Muscle of leg (tissue), 16 donors: ENCODE measurements at places on chromosomes 16 and 17. TPM values are rescaled to one million over a fixed set of nuclear protein-coding genes. Genes with fewer than 3 reads are reported as not detected.

DNA sequence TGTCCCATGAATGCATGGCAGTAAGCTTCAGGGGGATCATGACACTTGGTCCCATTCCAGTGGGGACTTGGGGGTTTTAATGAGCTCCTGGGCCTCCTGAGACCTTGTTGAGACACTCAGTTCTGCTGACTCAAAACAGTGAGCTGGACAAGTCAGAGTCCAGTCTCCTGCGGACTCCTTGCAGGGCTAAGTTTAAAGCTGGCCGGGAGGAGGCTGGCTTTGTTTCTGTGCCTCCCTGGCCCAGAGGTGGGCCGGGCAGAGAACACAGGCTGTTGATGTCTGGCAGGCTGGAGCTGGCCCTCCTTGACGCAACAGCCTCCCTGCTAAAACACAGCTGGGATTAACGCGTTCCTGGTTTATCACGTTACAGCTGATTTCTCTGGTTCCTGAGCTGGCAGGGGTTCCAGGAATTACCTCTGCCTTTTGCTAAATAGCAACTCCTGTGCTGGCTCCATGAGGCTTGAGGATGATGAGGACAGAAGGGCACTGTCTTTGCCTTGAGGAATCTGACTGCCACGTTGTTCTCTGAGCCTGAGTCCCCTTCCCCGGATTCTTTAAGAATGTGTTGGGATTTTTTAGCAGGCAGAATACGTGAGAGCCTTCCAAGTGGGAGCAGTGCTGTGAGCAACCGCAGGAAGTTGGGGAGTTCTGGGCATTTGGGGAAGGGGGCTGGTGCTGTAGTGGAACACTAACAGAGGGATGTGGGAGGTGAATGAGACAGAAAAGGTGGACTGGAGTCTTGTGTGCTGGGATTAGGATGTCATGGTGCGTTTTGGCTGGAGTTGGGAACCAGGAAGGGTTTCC, 2.0 kb downstream of the GPT2 start:
- no peak for DNase-seq

DNA sequence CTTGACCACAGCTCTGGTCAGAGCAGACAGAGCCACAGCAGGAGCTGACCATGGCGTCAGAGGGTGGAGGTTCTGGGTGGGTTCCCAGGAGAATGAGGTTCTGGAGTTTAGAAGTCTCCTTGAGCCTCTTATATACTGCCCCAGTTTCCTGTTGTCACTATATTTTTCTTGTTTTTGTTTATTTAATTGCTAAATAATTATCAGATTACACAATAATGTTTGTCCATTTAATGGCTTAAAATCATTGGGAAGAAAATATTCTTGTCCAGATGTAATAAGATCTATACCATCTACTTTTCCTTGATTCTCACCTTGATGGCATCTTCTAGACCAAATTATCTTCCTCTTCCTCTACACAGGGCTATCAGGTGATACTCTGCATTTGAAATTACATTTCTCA, at the start of gene KRTAP4-3:
TSS of gene KRTAP4-3 (minus strand) at position 101 of the 400 bp plus-strand sequence. CDS start at position 52, 49 bp downstream.
- DNase-seq, result no peak

The MRPL27 gene
- 58.3 TPM for polyA plus RNA-seq

GRCh38 chr16:89478576-89479221, 11.7 kb downstream of the ANKRD11 start:
- no peak for DNase-seq

The ZG16 gene
- not detected for polyA plus RNA-seq

- DNase-seq, result no peak
Measured at GRCh38 chr16:84548971-84549844, 44.7 kb upstream of the MEAK7 start.

GRCh38 chr16:7709186-7709585, 376.5 kb downstream of the RBFOX1 start:
- no peak for DNase-seq

DNA sequence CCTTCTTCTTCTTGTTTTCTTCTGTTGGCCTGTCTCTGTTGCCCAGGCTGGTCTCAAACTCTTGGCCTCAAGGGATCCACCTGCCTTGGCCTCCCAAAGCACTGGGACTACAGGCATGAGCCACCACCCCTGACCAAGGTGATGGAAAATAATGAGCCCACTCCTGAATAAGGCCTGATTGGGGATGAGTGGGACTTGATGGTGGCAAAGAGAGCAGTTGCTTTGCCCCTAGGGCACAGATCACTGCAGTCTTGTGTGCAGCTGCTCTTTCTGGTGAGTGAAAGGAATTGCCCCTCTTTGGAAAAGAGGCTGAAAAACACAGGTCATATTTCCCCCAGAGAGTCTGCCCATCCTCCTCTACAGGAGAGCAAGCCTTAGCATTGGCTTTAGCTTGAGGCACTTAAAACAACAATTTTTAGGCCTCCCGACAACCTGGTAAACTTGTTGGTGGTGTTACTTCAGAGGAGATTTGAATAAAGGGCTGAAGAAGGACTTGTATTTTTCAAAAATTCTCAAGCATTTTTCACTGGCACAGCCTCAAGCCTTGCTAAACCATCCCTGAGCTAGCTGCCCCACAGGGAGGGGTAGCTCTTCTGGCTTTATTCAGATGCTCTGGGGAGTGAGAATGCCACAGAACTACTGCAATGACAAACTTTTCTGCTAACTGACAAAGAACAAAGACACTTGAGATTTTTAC, 6.1 kb upstream of the PDP2 start:
- no peak for DNase-seq

The UTP18 gene
- polyA plus RNA-seq, result 27.4 TPM

DNA sequence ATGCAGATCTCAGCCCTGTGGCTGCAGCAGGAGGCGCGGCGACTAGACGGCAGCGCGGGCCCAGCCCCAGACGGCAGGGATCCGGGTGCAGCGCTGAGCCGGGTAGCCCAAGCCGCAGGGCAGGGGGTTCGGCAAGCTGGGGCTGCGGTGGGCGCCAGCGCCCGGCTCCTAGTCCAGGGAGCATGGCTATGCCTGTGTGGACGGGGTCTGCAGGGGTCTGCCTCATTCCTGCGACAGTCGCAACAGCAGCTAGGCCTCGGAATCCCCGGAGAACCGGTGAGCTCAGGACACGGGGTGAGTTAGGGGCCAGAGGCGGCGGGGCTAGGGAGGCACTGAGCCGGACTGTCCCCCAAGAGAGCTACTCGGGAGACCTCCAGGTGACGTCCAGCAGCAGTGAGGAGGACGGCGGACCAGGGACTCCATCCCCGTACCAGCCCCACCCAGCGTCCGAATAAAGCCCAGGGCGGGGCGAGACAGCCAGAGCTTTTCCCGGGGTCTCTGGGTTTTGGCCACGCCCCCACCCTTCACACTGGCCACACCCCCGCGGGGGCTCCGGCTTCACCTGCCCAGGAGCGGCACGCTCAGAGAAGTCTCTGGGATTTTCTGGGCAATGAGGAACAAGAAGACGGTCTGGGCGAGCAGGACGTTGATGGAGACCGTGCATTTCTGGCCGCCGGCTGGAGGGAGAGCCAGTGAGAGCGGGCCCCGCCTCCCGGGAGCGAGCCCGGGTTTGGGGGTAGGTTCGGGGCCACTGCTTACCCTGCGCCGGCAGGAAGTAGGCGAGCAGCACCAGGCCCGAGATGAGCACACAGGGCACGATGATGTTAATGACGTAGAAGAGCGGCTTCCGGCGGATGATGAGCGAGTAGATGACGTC, 1.1 kb downstream of the C17orf107 start:
- peak; percentile 56 for DNase-seq

The GJD3 gene
- polyA plus RNA-seq, result not detected

The TEDC2 gene
- 5.4 TPM for polyA plus RNA-seq

DNA sequence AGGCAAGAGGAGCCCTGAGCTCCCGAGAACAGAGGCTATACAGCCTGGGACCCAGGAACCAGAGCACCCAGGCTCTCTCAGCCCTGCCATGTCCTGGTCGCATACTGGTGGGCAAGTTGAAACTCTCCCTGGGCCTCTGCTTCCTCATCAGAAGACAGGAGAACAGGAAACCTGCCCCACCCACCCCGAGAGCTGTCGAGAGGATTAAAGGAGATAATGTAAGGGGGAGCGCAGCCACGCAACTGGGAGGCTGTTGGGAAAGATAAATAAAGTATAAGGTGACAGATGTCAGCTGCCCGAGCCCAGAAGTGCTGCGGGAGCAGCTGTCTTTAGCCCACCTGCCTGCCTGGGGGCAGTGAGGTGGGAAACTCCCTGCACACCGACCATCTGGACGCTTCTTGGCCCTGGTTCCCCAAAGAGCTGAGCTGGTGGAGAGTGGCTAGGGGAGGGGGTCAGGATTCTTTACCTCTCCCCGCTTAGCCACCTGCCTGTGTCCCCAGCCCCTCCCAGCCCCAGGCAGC, 6.8 kb downstream of the KIF19 start:
- peak; percentile 51 for DNase-seq

The GNG13 gene
- polyA plus RNA-seq, result not detected

DNA sequence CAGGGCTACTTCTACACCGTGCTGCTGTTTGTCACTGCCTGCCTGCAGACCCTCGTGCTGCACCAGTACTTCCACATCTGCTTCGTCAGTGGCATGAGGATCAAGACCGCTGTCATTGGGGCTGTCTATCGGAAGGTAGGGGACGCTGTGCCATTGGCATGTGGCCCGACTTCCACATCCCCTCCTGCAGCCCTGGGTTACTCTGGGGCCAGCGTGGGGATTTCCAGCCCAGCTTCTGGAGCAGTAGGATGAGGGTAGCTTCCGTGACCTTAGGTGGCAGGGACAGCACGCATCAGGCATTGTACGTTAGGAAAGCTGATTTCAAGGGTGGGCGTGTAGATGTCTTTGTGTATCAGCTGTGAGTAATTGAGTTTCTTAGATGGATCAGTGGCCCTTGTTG, 96.5 kb downstream of the ABCC1 start:
- DNase-seq, result no peak

DNA sequence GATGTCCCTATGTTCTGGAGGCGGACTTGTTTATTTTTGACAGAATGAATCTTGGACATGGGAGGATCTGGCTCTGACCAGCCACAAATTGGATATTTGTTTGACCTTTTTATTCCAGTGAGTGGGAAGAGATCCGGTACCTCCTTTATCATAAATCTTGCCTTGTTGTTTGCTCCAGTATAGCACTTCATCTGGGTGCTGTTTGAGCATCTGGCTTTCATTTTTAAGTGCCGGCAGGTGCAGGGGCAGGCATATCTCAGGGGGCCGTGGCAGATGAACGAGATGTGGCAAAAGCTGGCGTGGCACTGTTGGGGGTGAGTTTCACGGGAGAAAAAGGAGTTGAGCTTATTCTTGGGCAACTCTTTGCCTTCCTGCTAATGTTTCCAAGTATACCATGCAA, 37.8 kb downstream of the MSI2 start:
- no peak for DNase-seq

- no peak for DNase-seq
Measured at GRCh38 chr16:58012481-58012880, 11.3 kb downstream of the USB1 start.

The TRIM37 gene
- polyA plus RNA-seq, result 14.9 TPM

The VAT1L gene
- 1.1 TPM for polyA plus RNA-seq

GRCh38 chr17:47316311-47316710, 7.4 kb upstream of the EFCAB13 start:
- peak; percentile 79 for DNase-seq

The PLXDC1 gene
- 5.6 TPM for polyA plus RNA-seq

The CEMP1 gene
- polyA plus RNA-seq, result 3.1 TPM

DNA sequence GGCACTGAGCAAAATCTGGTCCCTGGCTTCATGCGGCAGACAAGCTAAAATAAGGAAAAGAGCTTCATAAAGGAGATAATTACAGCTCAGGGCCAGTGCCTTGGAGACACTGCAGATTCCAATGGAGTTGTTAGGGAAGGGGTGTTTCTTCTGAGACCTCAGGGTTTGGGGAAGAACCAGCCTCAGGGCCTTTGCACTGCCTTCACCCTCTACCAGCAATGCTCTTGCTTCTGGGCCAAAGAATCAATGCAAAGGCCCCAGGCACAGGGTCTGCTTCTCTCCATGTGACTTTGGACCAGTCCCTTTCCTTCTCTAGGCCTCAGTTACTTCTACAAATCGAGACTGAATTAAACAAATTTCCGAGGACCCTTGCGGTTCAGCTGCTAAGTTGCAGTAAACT, 36.2 kb upstream of the GAN start:
- no peak for DNase-seq

DNA sequence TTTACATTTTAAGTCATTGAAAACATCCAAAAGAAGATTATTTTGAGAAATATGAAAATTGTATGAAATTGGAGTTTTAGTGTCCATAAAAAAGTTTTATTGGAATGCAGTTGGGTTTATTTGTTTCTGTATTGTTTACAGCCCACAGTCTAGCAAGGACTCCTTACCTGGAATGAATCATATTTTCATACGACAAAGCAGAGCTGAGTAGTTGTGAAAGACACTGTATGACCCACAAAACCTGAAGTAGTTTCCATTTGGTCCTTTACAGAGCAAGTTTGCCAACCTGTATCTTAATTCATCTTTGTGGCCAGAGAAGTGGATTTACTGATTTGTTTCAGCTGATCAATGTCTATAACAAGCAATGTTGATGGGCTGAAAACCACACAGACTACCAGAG, 10.3 kb downstream of the CCL18 start:
- no peak for DNase-seq

The CHD9NB gene
- 1.8 TPM for polyA plus RNA-seq

The CDH16 gene
- polyA plus RNA-seq, result 1.7 TPM

DNA sequence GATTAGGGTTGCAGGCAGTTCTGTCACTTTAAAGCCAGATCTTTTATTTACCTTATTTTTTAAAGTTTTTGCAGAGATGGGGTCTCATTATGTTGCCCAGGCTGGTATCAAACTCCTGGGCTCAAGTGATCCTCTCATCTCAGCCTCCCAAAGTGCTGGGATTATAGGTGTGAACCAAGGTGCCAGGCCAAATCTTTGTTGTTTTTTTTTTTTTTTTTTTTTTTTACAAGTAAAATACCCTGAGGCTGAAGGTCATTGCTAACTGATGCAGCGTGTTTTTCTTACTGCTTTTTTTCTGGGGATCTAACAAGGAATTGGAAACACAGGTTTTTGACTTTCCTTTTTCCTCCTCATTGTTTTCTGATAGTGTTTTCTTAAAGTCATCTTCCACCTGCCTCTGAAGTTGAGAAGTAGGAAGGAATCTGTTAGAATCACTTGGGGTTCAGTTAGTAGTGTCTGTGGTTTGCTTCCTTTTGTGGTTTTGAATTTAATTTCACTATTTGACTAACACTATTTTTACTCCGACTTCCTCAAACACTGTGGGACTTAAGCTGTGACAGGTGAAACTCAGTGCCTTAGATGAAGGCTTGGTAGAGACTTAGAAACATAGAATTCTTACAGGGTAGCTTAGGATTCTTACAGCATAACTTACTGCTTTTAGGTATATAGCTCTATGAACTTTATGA, 22.2 kb downstream of the CLTC start:
- peak; percentile 26 for DNase-seq
